Activated naive CD4-positive, alpha-beta T cell treated with anti-CD3 and anti-CD28 coated beads, Interleukin-2, amount 10 ng/mL, durations not matched to agents 7 days and 5 days (primary cell): ENCODE measurements at places on chromosomes 6 and 20.

DNA sequence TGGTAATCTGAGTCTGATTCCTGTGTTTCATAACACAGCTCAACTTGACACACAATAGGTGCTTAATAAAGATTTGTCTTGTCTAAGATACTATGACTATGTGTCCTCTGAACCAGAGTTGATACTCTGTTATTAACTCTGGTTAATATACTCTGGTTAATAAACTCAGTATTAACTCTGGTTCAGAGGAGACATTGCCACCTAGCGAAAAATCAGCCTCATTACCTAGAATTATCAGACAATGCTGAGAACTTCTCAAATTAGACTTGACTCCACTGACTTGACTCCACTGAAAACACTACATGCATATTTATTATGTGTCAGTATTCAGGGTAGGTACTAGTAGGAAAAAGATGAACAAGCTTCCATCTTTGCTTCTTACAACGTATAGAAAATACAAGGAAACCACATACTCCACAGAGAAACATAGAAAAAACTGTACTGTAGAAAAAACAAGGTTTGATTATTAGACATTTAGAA, 73.9 kb downstream of the AHI1 start:
- no peak for DNase-seq

GRCh38 chr6:319177-320131, 27.2 kb downstream of the DUSP22 start:
- DNase-seq, result no peak

DNA sequence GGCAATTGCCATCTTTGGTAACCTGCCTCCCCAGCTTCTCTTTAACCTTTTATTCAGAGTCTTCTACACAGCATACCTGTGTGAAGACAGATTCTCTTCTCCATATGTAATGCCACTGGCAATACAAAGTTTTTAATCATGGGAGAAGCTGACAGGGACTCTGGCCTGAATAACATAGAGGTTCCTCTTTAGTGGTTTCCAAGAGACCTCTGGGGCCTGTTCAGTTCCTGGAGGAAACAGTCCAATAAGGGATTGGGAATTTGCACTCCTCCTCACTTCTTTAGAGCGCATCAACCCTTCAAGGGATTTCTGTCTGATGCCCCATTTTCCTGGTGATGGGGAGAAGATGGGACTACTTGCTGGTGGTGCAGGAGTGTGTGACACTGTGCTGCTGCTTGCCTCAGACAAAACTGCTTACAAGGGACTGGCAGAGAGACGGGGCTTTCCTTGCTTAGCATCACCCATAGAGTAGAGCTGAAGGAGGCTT, 1.4 kb downstream of the RIMS1 start:
- DNase-seq, result no peak

DNA sequence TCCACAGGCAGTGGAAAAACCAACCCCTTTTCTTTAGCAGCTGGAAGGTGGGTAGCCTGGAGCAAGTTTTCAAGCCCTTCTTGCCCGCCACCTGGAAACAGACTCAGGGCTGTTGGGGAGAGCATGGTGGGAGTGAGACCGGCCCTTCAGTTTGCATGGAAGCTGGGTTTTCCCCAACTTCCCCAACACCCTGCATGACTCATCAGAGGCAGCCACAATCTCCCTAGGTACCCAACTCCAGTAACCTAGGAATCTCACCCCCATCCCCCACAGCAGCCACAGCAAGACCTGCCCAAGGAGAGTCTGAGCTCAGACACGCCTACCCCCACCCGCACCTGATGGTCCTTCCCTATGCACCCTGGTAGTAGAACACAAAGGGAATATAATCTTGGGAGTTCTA, 86.3 kb upstream of the IRAK1BP1 start:
- DNase-seq, result no peak

DNA sequence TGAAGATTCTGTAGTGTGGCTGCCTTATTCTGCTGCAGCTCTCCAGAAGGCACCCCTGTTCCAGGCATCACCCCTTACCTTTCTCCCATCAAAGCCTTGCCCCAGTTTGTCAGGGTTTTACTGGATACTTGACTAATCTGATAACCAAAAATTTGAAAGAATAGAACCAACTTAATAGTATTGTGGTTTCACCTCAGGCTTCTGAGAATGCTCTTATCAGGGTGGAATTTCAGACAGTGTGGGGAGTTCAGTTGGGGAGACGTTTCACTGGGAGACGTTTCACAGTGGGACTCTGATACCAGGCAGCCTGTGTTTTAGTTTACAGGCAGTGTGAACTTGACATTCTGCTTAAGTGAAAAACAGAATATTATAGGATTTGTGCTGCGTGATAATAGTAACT, 50.5 kb downstream of the SCAND1 start:
- no peak for DNase-seq

DNA sequence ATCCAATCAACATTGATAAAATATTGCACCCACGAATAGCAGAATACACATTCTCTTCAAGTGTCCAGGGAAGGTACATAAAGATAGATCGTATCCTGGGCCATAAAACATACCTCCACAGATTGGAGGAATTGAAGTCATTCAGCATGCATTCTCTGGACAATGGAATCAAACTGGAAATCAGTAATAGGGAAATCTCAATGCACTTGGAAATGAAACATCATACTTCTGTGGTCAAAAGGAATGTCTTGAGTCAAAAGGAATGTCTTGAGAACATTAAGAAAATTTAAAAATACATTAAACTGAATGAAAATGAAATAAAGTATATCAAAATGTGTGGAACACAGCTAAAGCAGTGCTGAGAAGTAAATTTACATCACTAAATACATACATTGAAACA, 138.8 kb downstream of the TFAP2A start:
- no peak for DNase-seq

DNA sequence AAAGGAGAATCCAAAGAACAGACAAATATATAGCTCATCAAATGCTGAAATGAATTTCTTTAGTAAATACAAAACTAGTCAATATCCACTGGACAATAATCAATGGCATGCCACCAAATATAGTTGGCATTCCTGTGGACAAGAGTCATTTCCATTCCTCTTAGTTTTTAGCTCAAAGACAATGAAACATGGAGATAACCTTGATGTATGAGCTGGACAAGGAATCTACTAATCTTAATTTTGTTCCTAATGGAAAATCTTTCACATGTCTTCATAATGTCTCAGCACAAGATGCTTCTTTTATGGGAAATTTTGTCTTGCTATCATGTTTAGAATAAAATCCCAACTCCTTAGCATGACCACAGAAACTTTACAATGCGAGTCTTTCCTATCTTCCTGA, 87.8 kb downstream of the PFDN4 start:
- DNase-seq, result no peak

DNA sequence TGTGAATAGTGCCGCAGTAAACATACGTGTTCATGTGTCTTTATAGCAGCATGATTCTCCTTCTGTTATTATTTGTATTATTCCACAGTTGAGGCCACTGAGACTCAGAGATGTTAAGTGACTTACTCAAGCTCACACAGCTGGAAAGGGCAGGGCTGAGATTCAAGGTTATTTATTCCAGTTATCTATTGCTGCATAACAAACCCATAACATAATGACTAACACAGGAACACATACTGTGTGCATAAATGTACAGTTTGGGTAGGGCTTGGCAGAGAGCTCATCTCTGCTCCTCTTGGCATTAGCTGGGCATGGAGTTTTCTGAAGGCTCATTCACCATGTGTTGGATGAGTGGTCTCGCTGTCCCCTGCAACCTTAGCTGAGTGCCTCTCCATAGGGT, 68.8 kb downstream of the STK35 start:
- no peak for DNase-seq

- DNase-seq, result no peak
These were observed 453.4 kb upstream of the SPTLC3 start for GRCh38 chr20:12555369-12555768.

GRCh38 chr6:713351-713750, 20.4 kb upstream of the EXOC2 start:
- no peak for DNase-seq

DNA sequence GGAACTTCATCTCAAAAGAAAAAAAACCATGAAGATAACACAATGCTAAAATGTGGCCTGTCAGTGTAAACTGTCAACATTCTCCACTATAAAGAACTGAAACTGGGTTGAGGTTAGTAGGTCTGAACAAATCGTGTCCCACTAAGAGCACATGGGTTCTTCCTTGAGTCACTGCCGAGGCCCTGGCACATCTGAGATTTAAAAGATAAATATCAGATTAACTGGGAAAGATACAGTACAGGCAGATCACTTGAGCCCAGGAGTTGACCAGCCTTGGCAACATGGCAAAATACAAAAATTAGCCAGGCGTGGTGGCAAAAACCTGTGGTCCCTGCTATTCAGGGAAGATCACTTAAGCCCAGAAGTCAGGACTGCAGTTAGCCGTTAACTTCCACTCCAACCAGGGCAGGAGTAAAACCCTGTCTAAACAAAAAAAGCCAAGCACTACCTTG, 5.6 kb downstream of the EEF1A1 start:
- DNase-seq, result no peak

DNA sequence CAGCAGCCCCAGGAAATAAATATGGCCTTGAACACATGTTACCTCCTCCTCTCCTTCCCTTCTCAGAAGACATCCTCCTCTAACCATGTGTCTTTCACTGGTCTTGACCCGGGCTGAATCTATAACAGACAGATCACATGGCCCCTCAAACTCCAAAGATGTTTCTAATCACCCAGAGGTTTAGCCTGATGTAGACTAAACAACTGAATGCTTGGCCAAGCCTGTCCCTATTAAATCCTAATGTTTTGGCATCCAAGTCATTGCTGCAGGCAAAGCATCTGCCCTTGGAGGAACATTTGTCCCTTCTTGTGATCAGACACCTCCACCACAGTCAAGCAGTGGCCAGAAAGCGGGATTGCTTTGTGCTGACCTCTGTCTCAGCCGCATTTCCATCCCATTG, 65.5 kb downstream of the ANKRD60 start:
- no peak for DNase-seq

DNA sequence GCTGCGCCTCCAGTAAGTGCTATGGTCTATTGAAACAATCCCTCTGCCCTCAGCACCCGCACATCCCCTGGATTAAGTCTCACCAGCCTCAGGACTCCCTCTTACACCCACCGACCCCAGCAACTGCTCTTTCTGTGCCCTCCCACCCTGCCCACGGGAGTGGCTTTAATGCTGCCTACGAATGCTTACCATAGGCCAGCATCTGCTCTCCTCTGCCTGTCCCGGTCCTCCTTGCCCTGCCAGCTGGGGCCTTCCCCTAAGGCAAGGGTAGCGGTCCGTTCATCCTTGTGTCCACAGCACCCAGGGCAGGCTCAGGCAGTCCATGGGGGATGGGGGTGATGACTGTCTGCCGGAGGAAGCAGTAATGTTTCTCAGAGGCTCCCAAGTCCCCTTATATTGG, 4.1 kb downstream of the EBF4 start:
- DNase-seq, result no peak

DNA sequence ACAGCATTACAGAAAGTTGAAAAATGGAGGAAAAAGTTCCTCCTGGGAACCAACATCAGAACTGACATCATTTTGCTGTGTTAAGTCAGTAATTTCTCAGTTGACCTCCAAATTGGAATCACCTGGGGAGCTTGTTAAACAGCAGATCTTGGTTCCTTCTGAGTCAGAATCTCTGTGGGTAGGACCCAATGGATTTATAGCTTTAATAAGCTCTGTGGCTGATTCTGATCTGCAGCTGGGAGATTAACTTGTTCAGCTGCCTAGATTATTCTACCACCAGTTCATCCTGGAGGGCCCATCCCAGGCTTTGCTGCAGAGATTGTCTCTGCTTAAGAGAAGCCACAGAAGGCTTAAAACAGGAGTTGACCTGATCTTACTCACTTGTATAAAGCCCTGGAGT, 90.7 kb upstream of the POPDC3 start:
- DNase-seq, result no peak

DNA sequence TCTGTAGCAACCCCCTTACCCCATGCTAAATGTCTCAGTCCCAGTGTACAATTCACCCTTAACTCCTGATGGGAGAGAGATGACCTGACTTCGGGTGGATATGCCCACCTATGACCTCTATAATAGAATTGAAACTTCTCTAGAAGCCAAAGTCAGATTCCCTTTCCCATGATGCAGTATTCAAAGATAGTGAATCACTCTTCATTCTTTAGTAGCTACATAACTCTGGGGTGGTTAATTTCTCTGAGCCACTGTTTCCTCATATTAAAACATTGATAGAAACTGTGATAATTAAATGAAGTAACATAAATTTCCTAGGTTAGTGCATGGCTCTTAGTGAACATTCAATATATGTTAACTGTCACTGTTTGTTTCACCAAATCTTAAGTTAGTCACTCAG, 500.4 kb downstream of the COL12A1 start:
- DNase-seq, result no peak

DNA sequence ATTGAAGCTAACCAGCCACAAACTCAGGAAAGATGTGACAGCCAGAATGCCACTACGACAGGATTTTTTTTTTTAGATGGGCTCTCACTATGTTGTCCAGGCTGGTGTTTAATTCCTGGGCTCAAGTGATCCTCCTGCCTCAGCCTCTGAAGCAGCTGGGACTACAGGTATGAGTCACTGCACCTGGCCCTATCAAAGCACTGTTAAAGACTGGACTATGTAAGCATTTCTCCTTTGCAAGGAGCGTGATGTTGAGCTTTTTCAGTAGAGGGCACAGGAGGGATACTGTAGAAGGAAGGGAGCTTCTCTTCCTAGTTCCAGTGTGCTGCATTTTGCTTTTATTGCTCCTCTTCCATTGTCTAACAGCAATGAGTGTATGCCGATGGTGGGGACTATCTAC, 35.8 kb downstream of the ZBTB9 start:
- DNase-seq, result no peak

DNA sequence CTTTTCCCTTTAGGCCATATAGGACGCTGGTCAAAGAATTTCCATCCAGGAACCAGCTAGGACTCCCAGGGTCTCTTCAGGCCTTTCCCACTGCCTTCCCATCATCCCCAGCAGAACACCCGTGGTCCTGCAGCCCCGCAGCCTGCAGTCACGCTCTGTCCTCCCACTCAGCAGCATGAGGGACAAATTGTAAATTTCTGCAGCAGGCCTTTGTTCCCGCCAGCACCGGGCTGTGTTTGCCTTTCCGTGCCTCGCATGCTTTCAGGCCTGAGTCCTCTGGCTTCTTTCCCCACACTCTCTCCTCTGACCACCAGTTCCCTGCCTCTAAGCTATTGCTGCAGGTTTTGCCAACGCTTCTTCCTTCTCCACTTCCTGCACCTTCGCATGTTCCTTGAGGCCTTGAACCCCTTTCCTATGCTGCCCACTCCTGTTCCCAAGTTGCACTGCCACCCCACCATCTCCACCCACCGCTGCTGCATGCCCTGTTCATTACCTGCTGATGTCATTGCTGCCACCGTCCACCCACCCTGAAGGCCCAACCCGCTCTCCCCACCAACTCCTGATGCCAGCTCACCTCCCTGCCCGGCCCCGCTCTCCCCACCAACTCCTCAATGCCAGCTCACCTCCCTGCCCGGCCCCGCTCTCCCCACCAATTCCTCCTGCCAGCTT, 49.8 kb downstream of the RNASET2 start:
- DNase-seq, result no peak

DNA sequence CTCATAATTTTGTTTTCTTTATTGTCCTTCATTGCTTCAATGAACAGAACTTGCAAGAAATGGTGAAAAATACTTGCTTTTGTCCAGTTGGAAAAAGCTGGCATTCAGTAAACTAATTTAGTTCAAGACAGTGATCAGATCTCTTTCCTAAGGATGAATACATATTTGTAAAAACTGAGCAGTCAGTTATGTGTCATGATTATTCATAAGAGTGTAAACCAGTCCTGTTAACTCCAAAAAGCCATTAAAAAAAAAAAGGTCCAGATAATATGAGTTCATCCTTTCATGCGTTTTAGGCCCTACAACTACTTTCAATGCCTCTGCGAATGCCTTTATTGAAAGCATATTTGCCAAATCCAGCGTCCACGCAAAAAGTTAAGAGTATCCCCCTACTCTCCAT, 609 bp downstream of the PGM3 start:
- DNase-seq, result no peak
